ENCODE measurements at places on chromosomes 7 and 10.
A peak's percentile ranks its signal among the peaks of the same experiment; 100 is the strongest.

DNA sequence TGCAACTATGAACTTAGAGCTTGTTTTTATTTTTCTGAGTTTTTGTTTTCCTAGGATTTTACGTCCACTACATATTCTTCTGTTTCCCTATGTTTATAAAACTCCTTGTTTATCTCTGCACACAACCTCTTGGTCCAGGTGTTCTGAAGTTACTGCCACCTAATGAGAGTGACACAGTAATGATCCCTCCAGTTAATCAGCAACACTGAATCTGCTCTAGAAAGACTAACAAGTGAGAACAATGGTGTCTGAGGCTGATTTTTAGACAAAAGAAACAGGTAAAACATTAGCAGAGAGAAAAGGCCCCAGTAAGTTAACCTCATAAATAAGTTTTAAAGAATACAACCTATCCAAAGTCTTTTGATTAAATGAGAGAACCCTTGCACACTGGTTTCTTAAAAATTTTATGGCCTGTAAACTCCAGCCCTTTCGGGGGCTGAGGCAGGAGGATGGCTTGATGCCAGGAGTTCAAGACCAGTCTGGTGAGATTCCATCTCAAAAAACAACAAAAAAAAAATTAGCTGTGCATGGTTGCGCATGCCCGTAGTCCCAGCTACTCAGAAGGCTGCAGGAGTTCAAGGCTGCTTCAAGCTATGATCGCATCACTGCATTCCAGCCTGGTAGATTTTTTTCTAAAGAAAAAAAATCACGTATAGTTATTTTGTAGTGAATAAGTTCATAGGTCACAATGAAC is 397.6 kb downstream of the MAGI2 start:
- no peak for DNase-seq

- no peak for DNase-seq
Observed at GRCh38 chr10:84173501-84173929, at the start of gene GPR15LG. Gene GPR15LG, plus strand, starts transcription at chr10:84173801. Its CDS starts 51 bp downstream, at chr10:84173852.

DNA sequence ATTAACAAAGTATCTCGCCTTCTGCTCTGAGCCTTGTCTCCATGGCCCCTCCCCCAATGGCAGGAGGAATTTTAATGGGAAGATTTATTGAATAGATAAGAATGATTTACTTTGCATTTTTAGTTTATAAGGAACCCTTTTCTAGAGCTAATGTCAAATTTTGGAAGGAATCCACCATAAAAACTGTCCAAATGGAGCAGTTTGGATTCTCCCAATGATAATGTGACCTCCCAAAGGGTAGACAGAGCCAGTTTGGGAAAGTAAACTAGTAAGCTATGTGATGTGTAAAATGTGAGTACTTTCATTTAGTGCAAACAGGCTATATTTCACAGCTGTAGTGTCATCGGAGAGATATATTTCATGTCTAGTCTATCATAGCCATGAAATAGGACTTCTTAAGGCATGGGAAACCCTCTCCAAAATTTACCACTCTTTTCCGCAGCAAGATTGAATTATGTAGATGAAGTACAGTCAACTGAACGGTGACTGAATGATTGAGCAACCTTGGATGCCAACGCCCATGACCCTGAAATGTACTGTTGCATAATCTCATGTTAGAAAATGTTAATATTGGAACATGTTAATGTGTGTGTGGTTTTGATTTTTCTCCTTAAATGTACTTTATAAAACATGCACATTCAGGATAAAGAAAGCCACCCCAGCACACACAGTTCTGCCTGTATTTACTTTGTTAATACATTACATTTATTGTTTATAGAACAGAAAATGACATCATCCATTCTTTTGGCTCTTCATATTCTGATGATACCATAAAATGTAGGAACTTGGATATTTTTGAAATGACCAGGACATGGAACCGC is 140.6 kb downstream of the NRP1 start:
- DNase-seq, result no peak

DNA sequence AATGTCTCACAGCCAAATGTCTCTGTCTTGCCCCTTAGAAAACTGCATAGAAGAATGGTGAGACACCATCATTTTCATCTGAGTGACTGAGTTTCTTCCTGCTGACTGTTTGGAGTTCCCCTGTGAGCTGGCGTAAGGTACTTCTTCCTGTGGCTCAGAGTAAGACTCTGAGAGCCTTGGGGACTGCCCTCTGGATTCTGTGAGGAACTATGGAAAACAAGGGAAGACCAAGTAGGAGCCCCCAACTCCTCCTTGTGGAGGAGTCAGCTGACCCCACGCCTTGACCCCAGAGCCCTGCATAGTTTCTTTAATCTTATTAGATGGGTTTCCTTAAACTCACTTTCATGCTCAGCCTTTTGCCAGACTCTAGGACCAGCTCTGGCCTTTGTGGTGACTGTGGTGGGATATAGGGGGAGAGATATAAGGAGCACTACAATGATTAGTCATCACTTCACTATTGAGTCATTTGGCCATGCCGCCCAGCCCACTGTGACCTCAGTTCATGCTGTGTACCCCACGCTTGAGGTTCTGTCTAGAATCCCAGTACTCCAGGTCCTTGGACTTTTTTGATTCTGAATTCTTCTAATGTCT is 51.8 kb upstream of the FAM133B start:
- DNase-seq, result peak; percentile 80

DNA sequence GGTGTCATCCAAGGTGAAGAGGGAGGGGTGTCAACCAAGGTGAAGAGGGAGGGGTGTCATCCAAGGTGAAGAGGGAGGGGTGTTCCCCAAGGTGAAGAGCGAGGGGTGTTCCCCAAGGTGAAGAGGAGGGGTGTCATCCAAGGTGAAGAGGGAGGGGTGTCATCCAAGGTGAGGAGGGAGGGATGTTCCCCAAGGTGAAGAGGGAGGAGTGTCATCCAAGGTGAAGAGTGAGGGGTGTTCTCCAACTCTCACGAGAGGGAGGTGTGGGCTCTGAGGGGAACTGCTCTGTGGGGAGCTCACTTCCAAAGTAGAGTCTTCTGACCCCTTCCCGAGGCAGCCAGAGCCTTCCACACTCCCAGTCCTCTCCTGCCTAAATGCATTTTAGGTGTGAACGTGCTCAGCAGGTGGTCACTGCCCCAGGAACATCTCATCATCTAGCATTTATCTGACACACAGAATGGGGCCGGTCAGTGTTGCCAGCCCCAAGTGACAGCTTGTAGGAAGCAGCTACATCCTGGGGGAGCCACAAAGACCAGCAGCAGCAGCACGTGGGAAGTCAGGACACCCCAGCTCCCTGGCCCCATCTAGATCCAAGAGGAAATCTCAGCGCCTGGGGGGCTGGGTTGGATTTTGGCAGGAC is 323.8 kb downstream of the GLRX3 start:
- DNase-seq, result no peak

DNA sequence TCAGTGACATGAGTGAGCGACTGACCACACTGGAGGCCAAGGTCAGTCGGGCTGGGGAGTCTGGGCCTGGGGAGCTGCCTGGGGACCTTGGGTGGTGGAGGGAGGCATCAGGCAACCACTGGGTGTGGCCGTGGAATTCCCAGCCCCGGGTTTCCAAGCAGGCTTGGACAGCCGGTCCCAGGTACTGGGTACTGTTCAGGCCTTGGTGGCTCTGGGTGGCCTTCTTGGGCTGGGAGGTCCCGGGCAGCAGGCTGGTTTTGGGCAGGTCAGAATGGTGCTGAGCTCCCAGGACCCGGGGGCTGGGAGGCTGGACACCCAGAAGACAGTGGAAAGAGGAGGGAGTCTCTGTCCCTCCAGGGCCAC is 96.0 kb downstream of the MYL10 start:
- no peak for DNase-seq
